NCI-H1105 treated with DMSO at 0.1 percent for 48 hours (cell line): ENCODE measurements at places on chromosomes 1 and 21.
A peak's percentile ranks its signal among the peaks of the same experiment; 100 is the strongest.

DNA sequence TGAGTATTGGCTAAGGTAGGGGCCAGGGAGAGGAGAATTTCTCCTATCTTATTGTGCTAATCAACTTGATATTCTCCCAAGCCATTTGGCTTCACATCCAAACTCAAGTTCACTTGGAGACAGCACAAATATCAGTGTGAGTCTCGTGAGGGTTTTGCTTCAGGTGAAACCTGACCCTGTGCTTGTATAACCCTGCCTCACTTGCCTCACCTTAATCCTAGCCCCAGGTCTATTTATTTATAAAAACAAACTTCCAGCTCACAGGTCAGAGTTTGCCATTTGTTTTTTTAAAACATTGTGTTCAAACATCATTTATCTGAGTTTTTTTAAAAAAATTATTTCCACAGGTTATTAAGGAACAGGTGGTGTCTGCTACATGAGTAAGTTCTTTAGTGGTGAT, 19.9 kb downstream of the HAO2 start:
- no peak for DNase-seq

DNA sequence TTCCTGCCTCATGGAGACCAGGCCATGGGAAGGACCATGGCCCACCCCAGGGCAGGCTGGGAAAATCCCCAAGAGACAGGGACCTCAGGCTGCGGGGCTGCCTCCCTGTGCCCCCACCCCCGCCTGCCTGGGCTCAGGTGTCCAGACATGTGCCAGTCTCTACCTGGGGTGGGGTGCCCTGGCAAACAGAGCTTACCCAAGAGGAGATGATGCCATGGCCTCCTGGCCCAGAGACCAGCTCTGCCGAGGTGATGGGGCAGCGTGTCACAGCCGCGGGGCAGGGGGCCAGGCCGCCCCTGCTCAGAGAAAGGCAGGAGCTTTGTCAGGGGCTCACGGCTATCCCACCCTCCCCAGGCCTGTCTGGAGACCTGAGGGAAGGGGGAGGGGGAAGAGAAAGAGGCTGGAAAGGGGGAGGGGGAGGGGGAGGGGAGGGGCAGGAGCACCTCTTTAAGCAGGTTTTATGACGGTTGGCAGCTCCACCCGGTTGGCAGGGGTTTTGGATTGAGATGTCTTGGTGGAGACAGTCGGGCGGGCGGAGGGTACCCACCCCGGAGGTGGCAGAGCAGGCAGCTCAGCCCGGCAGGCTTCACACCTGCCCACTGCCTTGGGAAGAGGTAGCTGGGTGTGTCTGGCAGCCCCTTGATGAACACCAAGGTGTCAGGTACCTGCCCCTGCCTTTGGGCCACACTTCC, 101.5 kb upstream of the IFFO2 start:
- no peak for DNase-seq

- DNase-seq: no peak
Observed at GRCh38 chr1:234475167-234475793, 3.7 kb downstream of the TARBP1 start.

GRCh38 chr21:38167345-38167744, 89.4 kb upstream of the KCNJ15 start:
- no peak for DNase-seq

DNA sequence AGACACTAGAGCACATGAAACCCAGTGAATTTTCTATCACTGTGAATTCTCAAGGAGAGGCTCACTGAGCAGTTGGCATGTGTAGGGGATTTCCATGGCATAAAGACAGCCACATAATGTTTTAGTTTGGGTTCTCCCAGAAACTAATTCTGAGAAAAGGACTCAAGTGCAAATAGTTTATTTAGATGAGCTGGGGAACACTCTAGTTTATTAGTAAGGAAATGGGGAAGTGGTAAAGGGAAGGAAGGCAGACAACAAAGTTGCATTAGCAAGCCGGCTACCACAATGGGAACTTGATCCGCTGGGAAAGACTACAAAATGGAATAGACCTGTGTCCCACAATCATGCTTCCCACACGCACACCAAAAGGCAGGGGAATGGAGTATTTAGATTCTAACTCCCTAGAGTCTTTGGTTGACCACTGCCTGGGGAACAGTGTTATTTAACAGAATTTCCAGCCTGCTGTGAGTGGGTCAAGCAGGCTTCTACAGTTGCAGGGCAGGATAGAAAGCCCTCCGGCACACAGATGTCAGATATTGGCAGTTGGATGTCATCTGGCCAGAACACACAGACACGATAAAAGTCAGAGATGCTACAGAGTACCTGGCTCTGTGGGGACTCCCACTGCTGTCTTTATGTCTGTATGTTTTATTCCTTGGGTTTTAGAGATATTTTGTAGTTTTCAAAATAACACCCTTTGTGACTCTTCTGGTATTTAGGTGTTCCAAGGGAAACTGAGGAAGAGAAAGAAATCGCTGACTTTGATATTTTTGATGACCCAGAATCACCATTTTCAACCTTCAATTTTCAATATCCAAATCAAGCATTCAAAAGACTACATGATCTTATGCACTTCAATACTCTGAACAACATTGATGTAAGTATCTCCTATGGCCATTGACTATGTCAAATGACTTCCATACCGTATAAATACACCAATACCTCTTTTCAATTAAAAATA, 150.1 kb downstream of the PLA2G4A start:
- no peak for DNase-seq

- no peak for DNase-seq
Observed at GRCh38 chr1:168673974-168674683, 54.9 kb downstream of the DPT start.

DNA sequence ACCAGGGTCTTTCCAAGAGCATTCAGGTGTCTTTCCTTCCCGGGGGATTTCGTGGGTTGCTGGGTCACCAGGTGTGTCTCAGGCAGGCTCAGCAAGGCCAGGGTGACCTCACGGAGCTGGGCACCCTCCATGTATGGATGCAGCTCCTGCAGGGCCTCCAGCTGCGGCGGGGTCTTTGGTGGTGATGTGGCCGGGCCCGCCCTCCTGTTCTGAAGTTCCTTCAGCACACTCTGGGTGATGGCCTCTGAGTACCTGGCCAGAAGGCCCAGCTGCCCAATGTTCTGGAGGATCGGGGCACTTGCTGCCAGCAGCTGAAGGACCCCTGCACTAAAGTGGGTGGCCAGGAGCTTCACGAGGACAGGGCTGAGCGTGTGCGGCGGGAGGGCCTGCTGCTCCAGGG, 45.5 kb downstream of the URB1 start:
- DNase-seq: no peak

DNA sequence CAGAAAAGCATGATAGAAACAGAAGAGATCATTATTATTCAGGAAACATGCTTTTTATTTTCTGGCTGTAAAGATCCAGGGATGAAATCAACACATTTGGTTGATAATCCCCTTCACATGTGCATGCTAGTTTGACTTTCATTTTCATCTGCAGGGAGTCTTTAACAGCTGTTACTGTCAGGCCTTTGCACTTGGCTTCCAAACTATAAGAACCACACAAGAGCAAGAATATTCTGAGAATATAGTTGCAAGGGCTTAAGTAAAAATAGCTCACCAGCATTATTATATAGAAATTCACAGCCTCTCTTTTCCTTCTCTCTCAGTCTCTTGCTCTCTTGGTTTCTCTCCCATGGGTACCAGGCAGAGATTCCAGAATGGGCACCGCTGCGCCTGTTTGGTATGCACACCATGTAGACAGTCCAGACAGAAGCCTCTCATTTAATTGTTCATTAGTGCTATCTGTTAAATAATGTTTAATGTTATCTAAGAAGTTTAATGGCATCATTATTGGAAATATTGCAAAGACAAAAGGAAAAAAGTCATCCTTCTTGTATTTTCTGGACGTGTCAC, 622.3 kb upstream of the PLXNA2 start:
- no peak for DNase-seq

- no peak for DNase-seq
Observed at GRCh38 chr1:118479351-118479750, 294.3 kb upstream of the SPAG17 start.

DNA sequence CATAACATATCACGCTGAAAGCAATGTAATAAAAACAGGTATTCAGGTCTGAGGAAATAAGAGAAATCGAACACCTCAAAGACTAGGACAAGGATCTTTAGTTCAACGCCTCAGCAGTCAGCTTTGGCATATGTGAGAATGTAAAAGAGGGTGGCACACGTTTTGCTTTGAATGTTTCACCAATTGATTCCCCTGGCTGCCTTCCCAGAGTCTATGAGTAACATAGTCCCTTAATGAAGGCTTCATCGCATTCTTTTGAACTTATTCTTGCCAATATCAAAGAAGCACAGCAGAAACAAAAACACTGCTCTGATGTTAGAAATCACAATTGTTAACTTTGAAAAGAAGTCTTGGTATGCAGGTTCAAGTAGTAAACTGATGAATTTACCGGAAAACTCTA, 764.8 kb downstream of the ADGRL2 start:
- peak; percentile 17 for DNase-seq

DNA sequence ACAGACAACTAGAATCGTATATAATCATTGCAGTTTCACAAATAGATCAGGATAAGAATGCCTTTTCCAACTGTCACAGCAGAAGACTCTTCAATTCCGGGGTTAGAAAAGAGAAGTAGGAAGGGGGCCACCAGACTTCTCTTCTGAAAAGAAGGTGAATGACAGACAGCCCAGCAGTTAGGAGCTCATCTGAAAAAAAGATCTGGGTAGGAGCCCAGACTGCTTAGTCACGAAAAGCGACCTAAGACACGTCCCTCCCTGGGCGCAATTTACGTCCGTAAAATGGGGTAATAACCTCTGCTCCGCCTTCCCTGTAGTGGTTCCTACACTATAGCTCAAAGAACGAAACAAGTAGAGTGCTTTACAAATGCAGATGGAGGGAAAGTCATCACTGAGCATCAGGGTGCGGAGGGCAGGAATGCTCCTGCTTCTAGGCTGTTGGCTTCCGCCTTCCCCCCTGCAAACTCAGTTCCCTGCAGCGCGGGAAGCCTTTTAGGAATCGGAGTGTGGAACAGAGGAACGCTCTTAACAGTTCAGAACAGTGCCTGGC, 582 bp downstream of the ORC1 start:
- DNase-seq: peak; percentile 49

GRCh38 chr1:36092166-36092797, 3.6 kb downstream of the ADPRS start:
- no peak for DNase-seq

- peak; percentile 50 for DNase-seq
Observed at GRCh38 chr1:174953285-174954072, 46.3 kb upstream of the CACYBP start.

DNA sequence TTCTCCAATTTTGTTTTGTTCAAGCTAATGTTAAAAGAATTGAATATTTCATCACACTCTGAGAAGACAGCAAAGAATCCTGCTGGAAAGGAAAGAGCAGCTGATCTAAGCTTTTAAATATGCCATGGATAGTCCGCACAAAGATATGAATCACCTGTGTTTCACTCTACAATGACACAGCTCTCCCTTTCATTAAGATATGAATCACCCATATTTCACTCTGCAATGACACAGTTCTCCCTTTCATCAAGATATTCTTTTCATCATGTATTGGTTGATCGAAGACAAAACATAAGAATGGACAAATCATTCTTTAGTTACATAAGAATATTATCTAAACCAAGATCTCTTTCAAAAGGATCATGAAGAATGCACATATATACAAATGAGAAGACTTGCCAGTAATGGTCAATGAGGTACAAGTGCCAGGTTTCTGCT, 367.3 kb downstream of the SMYD3 start:
- no peak for DNase-seq

GRCh38 chr1:248886237-248886895, 19.7 kb upstream of the PGBD2 start:
- no peak for DNase-seq

DNA sequence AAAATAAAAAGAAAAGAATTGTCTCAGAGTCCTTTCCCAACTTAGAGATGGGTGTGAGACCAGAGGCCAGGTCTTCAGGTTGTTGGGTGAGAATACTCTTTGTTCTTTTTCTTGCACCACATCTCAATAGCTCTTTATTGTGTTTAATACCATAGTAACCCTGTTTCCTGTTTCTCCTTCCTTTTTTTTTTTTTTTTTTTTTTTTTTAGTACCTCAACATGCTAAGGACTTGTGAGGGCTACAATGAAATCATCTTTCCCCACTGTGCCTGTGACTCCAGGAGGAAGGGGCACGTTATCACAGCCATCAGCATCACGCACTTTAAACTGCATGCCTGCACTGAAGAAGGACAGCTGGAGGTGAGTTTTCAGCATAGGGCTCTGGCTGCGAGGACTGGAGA, 24.4 kb downstream of the CELF3 start:
- DNase-seq: no peak

DNA sequence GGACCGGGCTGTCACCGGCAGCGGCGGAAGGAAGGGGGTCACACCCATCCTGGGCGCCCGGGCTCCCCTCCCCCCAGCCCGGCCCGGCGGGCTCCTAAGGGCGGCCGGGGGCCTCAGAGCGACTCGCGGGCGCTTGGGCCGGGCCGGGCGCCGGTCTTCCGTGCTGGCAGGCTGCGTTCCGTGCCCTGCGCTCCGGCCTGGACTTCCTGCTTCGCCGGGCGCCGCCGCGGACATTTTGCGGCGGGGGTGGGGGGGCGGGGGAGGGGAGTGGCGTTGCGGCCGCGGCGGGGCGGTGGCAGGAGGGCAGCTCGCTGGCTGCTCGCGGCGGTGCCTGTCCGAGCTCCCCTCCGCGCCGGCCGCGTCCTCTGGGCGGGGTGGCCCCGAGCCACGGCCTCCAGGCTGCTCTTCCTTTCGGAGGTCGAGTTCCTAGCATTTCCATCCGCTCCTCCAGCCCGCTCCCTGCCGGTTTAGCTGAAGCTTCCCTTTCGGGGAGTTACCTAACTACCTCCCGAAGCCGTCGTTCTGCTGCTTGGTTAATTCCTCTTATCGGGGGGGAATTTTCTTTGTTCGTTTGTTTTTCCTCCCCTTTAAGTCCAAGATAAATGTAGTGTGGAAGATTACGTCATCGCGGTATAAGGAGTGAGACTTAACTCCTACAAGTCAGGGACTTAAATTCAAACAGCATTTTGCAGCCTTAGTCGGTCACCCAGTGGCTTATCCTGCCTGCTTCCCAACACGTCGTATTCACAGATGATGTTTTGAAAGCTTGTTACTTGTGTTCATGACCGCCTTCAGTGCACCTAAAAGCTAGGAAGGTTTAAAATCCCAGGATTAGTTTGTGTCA, 730 bp downstream of the CDC42 start:
- peak; percentile 48 for DNase-seq

GRCh38 chr1:100759188-100759587, 39.6 kb downstream of the VCAM1 start:
- DNase-seq: no peak

GRCh38 chr1:223345720-223346119, 18.3 kb downstream of the SUSD4 start:
- DNase-seq: no peak

- no peak for DNase-seq
Observed at GRCh38 chr1:15305468-15305770, 58.4 kb downstream of the FHAD1 start.
